ENCODE measurements at places on chromosomes 2 and 18.

DNA sequence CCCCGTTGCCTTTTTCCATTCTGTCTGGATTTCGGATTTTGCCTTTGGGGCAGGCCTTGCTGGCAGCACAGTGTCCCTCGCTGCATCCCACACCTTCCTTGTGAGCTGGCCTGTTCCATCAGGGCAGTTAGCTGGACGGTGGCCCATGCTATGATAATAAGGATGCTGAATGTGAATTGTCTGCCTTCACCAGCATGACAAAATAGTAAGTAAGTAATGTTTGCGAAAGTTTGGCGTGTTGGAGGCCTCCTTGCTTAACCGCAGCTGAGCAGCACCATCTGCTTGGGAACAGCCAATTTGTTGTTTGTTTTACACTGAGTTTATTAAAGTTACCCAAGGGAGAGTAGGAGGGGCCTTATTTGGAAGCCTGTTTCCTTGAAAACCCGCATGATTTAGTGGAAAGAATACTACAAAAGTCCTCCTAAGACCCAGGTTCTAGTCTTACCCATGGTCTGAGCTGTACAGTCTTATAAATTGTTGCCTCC is 469.7 kb upstream of the FANCL start:
- DNase-seq, result no peak

DNA sequence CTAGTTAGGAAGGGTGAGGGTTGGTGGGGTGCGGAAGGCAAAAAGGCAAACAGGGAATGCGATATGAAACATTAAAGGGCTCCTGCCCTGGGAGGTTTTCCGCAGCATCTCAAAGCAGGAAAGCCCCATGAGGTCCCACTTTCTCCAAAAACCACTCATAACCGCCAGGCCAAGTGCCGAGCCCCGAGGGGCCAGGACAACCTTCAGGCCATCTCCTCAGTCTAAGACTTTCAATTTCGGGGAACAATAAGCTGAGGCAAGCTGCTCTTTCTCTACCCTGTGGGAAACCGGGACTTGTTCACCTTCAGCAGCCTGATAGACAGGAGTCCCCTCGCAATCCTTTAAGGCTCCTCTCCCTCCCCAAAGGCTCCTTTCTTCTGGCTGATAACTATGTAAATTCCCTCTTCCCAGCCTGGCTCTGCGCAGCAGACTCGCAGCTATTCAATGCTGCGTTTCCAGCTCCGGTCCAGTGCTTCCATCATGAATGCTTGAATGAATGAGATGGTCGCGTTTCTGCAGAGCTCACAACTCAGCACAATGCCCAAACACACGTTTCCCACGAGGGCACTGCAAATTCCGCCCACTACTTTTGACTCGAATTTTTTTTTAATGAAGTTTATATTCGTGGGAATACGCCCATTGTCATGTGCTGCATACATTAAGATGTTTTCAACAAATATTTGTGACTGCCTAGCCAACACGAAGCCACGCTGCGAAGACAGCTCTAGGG is 1.4 kb downstream of the LAMA1 start:
- no peak for DNase-seq

- no peak for DNase-seq
Measured at GRCh38 chr2:110852541-110853263, 120.3 kb downstream of the ACOXL start.

- DNase-seq, result no peak
Measured at GRCh38 chr2:92072461-92073035, 2798.7 kb upstream of the TEKT4 start.

GRCh38 chr2:201779901-201780673 is 646 bp downstream of the ALS2 start:
- no peak for DNase-seq

DNA sequence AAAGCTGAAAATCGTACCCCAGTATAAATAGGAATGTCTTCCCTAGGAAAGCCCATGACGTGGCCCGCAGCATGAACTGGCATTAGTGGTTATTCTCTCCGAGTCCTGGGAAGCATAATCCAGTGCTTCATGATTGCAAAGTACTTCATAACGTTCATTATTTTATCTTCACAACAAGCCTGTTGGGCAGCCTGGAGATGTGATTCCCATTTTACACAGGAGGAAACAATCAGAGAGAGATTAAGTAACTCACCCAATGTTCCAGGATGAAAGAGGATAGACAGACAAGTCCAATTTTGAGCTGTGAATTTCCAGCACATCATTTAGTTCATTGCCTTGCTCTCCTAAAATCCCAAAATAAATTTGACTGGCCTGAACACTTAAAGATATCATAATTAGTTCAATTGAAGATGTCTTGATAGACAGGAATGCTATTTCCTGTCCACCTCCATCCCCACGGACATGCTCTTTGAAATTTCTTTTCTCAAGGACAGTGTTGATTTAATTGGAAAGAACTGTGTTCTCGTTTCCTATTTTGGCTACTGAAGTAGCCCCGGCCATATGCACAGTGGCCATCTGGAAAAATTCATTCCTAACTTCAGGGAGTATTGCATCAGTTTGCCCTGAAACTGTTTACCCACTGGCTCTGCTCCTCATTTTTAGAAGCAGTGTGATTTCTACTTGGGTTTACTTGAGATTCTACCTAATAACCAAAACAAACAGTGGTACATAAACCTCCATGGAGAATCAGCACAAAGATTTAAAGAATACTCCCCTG is 93.9 kb downstream of the VWC2L start:
- DNase-seq, result no peak

GRCh38 chr2:106523976-106524665 is 37.0 kb downstream of the CD8B2 start:
- DNase-seq, result no peak

- no peak for DNase-seq
Measured at GRCh38 chr2:238528953-238529781, 102.4 kb downstream of the ASB1 start.

GRCh38 chr2:98793897-98794830 is 63.2 kb upstream of the MGAT4A start:
- no peak for DNase-seq

All from NAMALWA (cell line).